ENCODE measurements at places on chromosomes 12 and 14. TPM values are rescaled to one million over a fixed set of nuclear protein-coding genes. Genes with fewer than 3 reads are reported as not detected.

GNB3 gene
- 2.3 TPM for total RNA-seq

SCN8A gene
- 7.1 TPM for total RNA-seq

NELL2 gene
- 0.35 TPM for total RNA-seq

LRTM2 gene
- not detected for total RNA-seq

DNA sequence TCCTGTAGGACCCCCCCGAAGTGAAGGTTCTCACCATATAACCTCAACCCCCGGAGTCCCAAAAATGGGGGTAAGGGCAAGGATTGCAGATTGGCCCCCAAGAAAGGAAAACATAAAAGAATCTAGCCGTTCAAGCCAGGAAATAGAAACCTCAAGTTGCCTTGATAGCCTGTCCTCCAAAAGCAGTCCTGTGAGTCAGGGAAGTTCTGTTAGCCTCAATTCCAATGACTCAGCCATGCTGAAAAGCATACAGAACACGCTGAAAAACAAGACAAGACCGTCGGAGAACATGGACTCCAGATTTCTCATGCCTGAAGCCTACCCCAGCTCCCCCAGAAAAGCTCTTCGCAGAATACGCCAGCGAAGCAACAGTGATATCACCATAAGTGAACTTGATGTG, 344.2 kb upstream of the RGS6 start:
- no peak for DNase-seq

GRCh38 chr12:123995023-123995748, 22.2 kb downstream of the ZNF664 start:
- no peak for DNase-seq

GRCh38 chr12:40216516-40217288, 8.1 kb upstream of the LRRK2 start:
- DNase-seq, result no peak

GRCh38 chr12:89733579-89734201, 25.1 kb upstream of the ATP2B1 start:
- DNase-seq, result no peak

DNA sequence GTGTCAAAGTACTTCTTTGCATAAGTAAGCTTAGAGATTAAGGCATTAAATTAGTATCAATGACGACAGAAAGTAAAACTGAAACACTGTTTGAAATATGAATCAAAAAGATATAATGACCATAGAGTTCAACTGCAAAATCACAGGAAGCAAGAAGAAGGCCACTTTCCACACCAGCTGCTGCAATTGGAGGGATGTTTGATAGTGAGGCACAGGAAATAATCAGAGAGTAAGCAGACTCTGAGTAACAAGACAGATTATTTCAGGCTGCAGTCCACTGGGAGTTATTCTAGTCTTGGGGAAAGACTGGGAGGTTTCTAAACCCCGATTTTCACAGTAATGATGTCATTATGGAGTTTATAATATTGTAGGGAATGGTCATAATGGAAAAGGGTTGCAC, 12.9 kb downstream of the MDGA2 start:
- DNase-seq, result no peak

DNA sequence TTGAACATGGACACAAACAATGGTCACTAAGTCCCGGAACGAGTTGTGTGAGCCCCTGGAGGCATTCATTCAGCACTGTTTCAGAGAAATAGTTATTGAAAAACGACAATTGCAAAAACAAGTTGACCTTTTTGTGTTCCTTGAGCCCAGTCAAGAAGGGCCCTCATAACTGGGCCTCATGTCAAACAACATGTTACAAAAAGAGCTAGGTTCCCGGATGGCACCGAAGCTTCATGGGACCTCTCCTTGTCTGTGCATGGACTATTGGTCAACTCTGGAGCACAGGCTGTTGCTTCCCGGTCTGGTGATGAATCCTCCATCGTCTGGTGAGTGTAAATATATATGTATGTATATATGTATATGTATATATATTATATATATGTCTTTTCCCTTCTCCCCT, 176.6 kb downstream of the ALG10 start:
- no peak for DNase-seq

DNA sequence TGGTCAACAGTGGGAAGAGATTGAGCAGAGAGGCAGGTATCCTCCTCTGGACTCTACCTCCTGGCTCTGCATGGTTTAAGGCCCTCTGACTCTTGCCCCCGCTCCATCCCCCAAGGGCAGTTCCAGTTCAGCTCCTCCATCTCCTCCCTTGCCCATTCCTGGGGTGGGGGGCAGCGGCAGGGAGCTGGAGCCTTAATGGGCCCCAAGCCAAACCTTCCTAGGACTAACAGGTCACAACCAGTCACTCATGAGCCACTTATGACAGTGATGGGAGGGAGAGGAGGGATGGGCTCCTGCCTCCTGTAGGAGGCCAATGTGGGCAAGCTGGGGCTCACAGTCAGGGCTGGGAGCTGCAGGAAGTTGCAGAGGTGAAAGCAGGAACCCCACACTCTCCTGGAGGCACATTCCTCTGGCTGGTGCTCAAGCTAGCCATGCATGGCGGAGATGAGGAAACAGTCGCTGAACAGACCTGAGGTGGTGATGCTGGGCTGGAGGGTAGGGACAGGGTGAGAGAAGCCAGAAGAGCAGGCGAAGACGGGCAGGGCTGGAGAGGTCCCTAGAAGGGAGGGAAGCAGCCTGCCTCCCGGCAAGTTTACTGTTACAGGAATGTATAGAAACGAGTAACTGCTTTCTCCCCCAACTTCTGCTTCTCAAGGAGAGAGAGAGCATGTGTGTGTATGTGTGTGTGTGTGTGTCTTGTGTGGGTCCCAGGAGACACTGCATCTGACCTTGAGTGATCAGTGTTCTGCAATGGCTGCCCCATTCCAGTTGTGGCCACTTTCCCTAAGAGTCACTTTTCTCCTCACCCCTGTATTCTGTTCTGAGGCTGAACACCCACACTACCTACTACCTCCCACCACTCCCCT, 5.0 kb upstream of the RAPGEF3 start:
- DNase-seq, result no peak

DNA sequence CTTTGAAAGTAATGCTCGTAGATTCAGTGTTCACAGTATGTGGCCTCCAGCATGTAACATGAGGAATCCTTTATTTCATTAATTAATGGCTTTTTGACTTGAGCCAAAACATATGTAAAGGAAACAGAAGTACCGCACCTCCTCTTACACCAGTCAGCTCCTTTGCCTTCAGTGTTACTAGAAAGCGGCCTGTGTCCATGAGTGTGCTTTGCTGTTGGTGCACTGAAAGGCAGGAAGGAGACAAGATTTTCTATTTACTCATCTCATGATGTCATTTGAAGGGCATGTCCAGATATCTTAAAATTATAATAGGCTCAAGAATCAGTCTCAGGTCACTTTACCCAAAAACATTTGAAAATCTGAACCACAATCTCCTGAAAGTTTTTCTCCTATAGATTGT, 9.9 kb upstream of the CCT2 start:
- no peak for DNase-seq

DNA sequence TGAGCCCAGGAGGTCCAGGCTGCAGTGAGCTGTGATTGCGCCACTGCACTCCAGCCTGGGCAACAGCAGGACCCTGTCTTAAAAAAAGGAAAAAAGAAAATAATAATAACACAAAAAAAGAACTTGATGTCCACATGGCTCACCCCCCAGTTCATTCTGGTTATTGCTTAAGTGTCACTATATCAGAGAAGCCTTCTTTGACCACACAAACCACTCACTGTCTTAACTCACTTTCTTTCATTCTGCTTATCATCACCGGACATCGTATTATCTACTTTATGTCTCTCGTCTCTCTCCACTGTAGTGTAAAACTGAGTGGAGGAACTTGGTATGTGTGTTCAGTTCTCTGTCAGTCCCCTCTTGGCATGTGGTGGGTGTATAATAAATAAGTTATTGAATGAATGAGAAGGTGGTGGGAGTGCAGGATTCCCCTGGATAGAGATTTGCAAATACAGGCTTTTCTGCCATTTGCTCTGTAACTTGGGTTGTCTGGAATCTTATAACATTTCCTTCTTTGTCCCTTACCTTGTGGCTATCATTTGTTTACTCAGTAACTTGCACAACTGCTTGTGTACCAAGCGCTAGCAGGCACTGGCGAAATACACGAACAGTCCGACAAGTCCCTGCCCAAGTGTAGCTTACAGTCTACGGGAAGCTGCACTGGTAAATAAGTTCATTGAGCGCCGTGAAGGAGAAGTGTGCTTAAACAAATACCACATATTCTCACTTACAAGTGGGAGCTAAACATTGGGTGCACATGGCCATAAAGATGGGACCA, 86.6 kb upstream of the TRAF3 start:
- DNase-seq, result no peak

DNA sequence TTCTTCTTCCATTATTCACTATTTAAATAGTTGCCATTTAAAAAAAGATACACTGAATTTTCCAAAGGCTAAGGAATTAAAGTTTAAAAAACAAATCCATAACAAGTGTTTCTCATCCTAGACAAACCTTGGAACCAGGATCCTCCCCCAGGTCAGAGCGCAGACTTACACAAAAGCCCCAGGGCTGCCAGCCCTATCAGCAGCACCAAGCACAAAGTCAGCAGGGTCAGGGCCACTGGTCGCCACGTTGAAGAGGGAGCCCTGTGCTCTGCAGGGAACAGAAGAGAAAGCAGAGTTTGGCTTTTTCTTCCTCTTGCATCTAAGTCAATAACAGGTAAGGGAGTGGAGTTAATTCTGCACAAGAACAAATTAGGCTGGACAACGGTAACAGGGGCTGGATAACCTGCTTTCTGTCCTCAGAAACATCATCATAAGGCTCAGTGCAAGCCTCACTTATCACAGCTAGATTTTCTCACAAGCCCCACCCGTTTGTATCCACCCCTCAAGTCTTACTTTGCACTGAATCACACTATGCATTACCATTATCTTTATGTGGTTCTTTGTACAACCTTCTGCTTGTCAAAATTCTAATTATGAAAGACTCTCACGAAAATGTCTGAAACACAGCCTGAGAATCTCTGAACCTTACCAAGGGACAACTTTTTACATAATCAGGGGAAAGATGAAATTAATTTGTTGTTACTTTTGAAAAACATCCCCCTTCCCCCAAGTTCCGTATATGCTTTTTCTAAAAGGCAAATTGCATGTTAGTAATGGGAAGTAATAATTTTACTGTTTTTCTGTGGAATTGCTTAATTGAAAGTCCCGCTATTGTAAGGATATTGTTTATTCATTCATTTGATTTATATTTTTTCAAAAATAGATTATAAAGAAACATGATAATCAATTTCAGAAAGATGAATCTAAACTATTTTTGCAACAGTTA, 9.6 kb downstream of the CLEC1A start:
- no peak for DNase-seq

Measured in glomerular endothelial cell (primary cell).